T-helper 17 cell (primary cell): ENCODE measurements at places on chromosomes 6 and 20. TPM values are rescaled to one million over a fixed set of nuclear protein-coding genes. Genes with fewer than 3 reads are reported as not detected.

GRCh38 chr6:62978920-62979319 is 232.3 kb upstream of the FKBP1C start:
- no peaks in the 10 kb centered on the region for H3K4me1 ChIP-seq
- H3K4me3 ChIP-seq, result no peak overlapping the region
- no peak overlapping the region for H3K27ac ChIP-seq
- no peaks in the 10 kb centered on the region for H3K27me3 ChIP-seq
- DNase-seq, result no peak

OXT gene
- total RNA-seq, result not detected

GRCh38 chr6:159257846-159258245 is 88.6 kb downstream of the FNDC1 start:
- H3K4me3 ChIP-seq, result no peak overlapping the region
- no peak overlapping the region for H3K27ac ChIP-seq
- no peaks in the 10 kb centered on the region for H3K36me3 ChIP-seq
- H3K4me1 ChIP-seq, result no peaks in the 10 kb centered on the region
- no peak for DNase-seq

GSTA2 gene
- total RNA-seq, result not detected

GRCh38 chr6:31010393-31011060 is at the start of gene MUC22:
Gene MUC22, plus strand, starts transcription at chr6:31010474. Its CDS starts 233 bp downstream, at chr6:31010707.
- peaks cover 69% of the 10 kb centered on the region for H3K27me3 ChIP-seq
- H3K4me1 ChIP-seq, result peaks cover 3% of the 10 kb centered on the region
- DNase-seq, result no peak
- H3K4me3 ChIP-seq, result no peak within 1 kb of the TSS
- H3K36me3 ChIP-seq, result peaks cover 3% of the 10 kb centered on the region

DNA sequence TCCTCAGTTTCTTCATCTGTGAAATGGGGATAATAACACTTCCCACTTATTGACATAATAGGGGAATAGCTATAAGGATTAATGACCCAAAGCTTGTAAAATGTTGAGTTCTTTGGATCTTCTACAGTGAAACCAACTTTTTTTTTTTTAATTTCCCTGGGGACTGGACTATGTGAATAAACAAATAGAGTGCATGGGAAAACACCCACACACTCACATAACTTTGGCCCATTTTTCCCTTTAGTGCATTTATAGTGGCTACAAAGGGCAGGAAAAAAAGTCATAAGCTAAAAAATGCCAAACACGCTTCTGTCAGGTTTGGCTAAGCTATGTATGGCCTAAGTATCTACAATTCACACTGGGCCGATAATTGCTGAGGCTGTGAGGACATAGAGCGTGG is 406.2 kb upstream of the JAG1 start:
- H3K27me3 ChIP-seq, result no peaks in the 10 kb centered on the region
- DNase-seq, result no peak

CLVS2 gene
- not detected for total RNA-seq

GRCh38 chr6:142478117-142478516 is 176.3 kb downstream of the ADGRG6 start:
- no peaks in the 10 kb centered on the region for H3K36me3 ChIP-seq
- H3K4me1 ChIP-seq, result peaks cover 7% of the 10 kb centered on the region
- H3K4me3 ChIP-seq, result no peak overlapping the region

DNA sequence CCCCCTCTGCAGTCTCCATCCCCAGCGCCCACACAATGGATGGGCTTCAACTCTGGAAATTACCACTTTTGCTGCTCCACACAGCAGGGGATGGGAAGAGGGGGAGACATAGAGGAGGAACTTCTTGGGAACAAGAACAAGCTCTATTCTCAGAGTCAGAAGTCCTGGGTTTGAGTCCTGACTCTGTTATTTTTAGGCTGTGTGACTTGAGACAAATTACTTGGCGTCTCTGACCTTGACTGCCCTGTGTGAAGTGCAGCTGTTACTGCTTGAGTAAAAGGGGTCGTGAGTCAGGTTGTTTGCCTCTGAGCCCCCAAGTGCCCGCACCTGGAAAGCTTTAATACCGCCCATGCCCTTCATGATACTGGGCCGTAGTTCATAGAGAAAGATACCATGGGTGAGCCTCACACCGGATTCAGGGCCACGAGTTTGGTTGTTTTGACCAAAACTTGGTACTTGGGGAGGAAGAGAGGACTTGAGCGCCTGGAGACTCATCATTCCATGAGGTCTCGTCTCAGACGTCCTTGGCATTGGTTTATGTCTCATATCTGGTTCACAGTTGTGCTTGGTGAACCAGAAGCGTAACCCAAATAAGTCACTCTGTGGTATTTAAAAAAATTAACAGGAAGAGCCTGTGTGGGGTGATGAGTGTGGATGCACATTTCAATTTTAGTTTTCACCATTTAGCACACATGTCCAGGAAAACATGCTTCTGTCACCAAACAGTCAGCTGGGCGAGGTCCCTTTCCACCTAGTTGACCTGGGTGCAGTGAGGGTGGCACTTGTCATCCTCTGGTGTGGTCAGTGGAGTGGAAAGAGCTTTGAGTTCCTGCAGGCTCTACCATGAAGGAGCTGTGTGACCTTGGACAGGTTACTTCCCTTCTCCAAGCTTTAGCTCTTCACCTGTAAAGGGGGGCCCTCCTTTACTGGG is 75.6 kb downstream of the CDC5L start:
- H3K4me1 ChIP-seq, result peaks cover 2% of the 10 kb centered on the region
- peaks cover 3% of the 10 kb centered on the region for H3K36me3 ChIP-seq
- DNase-seq, result no peak
- H3K27ac ChIP-seq, result no peak overlapping the region

ERVFRD-1 gene
- not detected for total RNA-seq

DNA sequence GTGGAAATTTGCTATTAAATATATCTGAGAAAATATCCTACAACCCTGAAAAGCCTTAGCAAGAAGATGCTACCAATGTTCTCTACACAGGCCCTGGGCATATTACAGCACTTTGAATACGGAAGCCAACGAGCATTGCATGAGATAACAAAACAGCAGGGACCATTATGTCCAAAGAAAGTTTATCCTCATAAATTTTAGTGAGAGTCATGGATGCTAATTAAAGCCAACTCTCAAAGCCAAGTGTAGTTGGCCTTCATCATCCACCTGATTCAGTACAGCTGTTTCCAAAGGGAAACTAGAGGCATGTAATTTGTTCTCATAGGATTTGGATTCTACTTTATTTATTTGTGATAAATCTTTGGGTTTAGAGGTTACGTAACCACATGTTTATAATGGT is 564.8 kb downstream of the RFPL4B start:
- H3K27ac ChIP-seq, result no peak overlapping the region
- no peaks in the 10 kb centered on the region for H3K4me1 ChIP-seq
- no peak for DNase-seq
- no peaks in the 10 kb centered on the region for H3K36me3 ChIP-seq
- H3K27me3 ChIP-seq, result no peaks in the 10 kb centered on the region

GRCh38 chr6:21847711-21848480 is 254.3 kb downstream of the SOX4 start:
- H3K27ac ChIP-seq, result no peak overlapping the region
- no peak overlapping the region for H3K4me3 ChIP-seq
- DNase-seq, result no peak
- H3K4me1 ChIP-seq, result no peaks in the 10 kb centered on the region

- H3K4me3 ChIP-seq, result no peak overlapping the region
- H3K27ac ChIP-seq, result no peak overlapping the region
- peaks cover 2% of the 10 kb centered on the region for H3K4me1 ChIP-seq
Measured at GRCh38 chr20:19872001-19872400, 113.9 kb downstream of the RIN2 start.

- no peaks in the 10 kb centered on the region for H3K27me3 ChIP-seq
- H3K27ac ChIP-seq, result peak overlapping the region; percentile 94
- peaks cover 50% of the 10 kb centered on the region for H3K4me1 ChIP-seq
Measured at GRCh38 chr6:110882274-110882619, 7.7 kb downstream of the AMD1 start.

FAM209A gene
- total RNA-seq, result 6.7 TPM

SPINT3 gene
- not detected for total RNA-seq

- no peaks in the 10 kb centered on the region for H3K4me1 ChIP-seq
- H3K36me3 ChIP-seq, result peaks cover 7% of the 10 kb centered on the region
- DNase-seq, result no peak
- no peak overlapping the region for H3K27ac ChIP-seq
- no peaks in the 10 kb centered on the region for H3K27me3 ChIP-seq
Measured at GRCh38 chr6:121260651-121261102, 73.6 kb downstream of the TBC1D32 start.

DNA sequence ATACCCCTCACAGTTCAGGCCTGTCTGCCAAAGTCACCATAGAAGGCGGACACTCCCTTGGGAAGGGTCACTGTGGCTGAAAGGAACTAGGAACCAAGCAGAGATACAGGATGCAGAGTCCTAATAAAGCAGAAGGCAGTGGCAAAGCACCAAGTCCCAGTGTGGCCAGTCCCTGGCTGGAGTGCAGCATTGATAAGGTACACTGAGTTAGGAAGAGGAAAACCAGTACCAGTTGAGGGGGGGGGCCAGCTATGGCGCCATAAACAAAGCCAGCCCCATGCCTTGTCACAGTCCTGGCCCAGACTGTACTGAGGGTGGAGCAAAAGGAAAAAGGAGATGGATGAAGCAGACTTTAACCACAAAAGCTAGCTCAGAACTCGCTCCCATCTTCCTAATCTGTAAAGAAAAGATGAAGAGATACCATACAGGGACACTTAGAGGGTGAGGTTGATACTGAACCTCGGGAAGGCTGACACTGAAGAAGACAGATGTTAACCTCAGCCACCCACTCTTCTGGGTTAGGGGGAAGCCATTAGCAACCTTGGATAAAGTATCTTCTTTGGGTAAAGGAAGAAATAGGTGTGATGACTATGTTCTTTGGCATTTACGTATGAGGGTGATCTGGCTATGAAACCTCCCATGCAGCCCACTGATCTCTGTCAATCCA is 7.8 kb downstream of the ABHD12 start:
- H3K36me3 ChIP-seq, result peaks cover 6% of the 10 kb centered on the region
- no peak for DNase-seq
- H3K27ac ChIP-seq, result peak overlapping the region; percentile 54
- H3K4me3 ChIP-seq, result no peak overlapping the region
- H3K4me1 ChIP-seq, result peaks cover 20% of the 10 kb centered on the region

DNA sequence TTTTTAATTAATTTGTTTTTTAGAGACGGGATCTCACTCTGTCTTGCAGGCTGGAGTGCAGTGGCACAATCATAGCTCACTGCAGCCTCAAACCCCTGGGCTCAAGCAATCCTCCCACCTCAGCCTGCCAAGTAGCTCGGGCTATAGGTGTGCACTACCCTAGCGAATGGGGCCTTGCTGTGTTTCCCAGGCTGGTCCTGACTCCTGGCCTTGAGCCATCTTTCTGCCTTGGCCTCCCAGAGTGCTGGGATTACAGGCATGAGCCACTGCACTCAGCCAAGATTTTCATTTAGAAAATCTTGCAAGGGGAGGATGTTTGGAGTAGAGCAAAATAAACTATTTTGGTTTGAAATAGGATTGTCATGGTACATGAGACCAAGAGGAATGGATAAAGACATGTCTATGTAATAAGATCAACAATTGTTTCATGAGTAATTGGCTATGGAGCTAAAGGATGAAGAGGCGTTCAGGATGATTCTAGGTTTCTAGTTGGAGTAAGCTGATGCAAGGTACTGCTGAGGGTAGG is 237.8 kb downstream of the UST start:
- peaks cover 17% of the 10 kb centered on the region for H3K36me3 ChIP-seq
- peaks cover 24% of the 10 kb centered on the region for H3K4me1 ChIP-seq
- no peak overlapping the region for H3K4me3 ChIP-seq
- H3K27ac ChIP-seq, result no peak overlapping the region
- DNase-seq, result no peak

RSPO3 gene
- not detected for total RNA-seq

GRCh38 chr6:170456886-170457698 is 96.0 kb downstream of the PSMB1 start:
- no peak overlapping the region for H3K4me3 ChIP-seq
- peaks cover 8% of the 10 kb centered on the region for H3K4me1 ChIP-seq
- no peak overlapping the region for H3K27ac ChIP-seq
- H3K27me3 ChIP-seq, result peaks cover 23% of the 10 kb centered on the region
- no peak for DNase-seq

TGM2 gene
- 0.37 TPM for total RNA-seq

GRCh38 chr20:4957939-4958362 is 43.4 kb downstream of the SLC23A2 start:
- DNase-seq, result no peak
- H3K27ac ChIP-seq, result no peak overlapping the region
- H3K36me3 ChIP-seq, result no peaks in the 10 kb centered on the region

DNA sequence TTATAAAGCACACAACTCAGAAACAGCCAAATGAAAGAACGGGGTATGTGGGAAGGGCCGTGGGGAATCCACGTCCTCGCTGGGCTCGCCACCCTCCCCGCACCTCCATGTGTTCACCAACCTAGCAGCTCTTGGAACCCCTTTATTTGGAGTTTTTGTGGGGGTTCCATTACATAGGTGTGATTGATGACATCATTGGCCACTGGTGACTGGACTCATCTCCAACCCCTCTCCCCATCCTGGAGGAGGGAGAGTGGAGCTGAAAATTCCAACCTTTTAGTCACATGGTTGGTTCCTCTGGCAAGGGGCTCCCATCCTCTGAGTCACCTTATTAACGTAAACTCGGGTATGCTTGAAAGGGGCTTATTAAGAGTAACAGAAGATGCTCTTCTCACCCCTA is 592.0 kb upstream of the FLRT3 start:
- DNase-seq, result no peak
- H3K4me1 ChIP-seq, result no peaks in the 10 kb centered on the region
- no peaks in the 10 kb centered on the region for H3K27me3 ChIP-seq

- no peaks in the 10 kb centered on the region for H3K36me3 ChIP-seq
- no peaks in the 10 kb centered on the region for H3K4me1 ChIP-seq
- H3K27me3 ChIP-seq, result peaks cover 5% of the 10 kb centered on the region
- H3K4me3 ChIP-seq, result no peak overlapping the region
- DNase-seq, result no peak
Measured at GRCh38 chr6:69216127-69216526, 580.7 kb downstream of the LMBRD1 start.

HCK gene
- 7.5 TPM for total RNA-seq

- H3K36me3 ChIP-seq, result no peaks in the 10 kb centered on the region
- no peak overlapping the region for H3K27ac ChIP-seq
- peaks cover 13% of the 10 kb centered on the region for H3K4me1 ChIP-seq
- H3K4me3 ChIP-seq, result no peak overlapping the region
Measured at GRCh38 chr6:130362128-130362527, 3.7 kb upstream of the TMEM200A start.

DNA sequence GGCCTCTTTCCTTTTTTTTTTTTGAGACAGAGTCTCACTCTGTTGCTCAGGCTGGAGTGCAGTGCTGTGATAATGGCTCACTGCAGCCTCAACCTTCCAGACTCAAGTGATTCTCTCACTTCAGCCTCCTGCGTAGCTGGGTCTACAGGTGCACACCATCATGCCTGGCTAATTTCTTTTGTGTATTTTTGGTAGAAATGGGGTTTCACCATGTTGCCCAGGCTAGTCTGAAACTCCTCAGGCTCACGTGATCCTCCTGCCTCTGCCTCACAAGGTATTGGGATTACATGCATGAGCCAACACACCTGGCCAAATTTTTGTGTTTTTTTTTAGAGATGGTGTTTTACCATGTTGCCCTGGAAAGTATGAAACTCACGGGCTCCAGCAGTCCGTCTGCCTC is 29.3 kb downstream of the SRC start:
- DNase-seq, result no peak
- peaks cover 3% of the 10 kb centered on the region for H3K36me3 ChIP-seq
- H3K4me1 ChIP-seq, result peaks cover 5% of the 10 kb centered on the region

RAET1E gene
- not detected for total RNA-seq

CRNKL1 gene
- total RNA-seq, result 21.6 TPM
